ENCODE measurements at places on chromosomes 1 and 21.

- peak; percentile 95 for DNase-seq
Measured at GRCh38 chr1:23959461-23960290, at the start of gene PNRC2. Gene PNRC2, plus strand, starts transcription at chr1:23959828. Its CDS starts 1,630 bp downstream, at chr1:23961458.

- no peak for DNase-seq
Measured at GRCh38 chr1:212178851-212179250, 106.4 kb upstream of the PPP2R5A start.

DNA sequence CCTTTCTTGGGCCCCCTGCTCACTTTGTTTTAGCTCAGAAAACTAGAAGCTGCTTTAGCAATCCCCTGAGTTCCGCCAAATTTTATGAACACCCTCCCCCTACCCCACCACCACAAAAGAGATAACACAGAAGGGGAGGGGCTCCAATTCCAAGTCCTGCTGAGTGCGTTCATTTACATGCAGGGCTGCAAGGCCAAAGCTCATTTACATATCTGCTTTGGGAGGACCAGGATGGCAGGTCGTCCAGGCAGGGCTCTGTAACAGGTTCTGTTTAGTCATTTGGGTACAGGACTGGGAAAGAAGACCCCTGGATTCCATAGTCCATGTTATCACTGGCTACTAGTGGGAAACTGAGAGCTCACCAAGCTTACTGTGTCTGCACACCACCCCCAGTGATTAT lies 35.9 kb upstream of the KIF21B start:
- no peak for DNase-seq

GRCh38 chr21:26471099-26471471 lies 102.0 kb downstream of the CYYR1 start:
- no peak for DNase-seq

GRCh38 chr1:26694638-26695355 lies 1.0 kb upstream of the ARID1A start:
- peak; percentile 38 for DNase-seq

DNA sequence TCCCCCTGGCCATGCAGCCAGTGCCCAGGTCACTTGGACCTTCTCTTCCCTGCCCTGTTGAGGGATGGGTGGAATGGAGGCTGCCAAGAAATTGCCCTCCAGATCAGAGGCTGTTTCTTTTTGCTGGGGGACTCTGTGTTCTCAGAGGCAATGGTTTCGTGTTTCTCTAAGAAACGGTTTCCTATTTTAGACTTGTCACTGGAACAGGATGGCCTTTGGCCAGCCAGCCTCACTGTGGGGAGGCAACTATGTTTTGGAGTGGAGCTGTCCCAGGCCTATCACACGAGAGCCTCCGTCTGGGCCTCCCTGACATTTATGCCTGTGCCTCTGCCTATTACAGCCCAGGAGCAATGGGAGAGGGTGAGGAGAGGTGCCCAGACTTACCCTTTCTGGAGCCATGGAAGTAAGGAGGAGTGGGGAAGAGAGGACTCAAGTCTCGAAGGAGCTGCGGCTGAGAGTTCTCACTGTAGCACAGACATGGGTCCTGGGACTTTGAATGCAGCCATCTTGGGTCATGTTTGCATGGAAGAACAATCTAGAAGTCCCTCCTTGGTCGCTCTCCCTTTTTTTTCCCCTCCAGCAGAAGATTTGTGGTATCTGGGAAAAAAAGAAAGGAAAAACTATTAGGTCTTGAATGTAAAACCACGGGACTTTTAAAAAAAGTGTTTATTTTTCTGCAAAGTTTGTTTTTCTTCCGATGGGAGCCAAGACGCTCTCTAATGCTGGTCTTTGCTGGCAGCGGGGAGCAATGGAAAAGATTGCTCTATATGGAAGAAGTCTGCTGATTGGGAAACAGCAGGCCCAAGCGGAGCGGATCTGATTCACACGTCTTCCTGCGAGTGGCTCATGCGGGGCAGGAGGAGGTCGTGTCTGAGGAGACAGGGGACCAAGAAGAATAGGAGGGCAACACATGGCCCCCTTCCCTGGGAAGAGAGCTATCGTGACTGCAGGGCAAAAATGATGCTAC lies 219.2 kb downstream of the FOXD2 start:
- DNase-seq = no peak

DNA sequence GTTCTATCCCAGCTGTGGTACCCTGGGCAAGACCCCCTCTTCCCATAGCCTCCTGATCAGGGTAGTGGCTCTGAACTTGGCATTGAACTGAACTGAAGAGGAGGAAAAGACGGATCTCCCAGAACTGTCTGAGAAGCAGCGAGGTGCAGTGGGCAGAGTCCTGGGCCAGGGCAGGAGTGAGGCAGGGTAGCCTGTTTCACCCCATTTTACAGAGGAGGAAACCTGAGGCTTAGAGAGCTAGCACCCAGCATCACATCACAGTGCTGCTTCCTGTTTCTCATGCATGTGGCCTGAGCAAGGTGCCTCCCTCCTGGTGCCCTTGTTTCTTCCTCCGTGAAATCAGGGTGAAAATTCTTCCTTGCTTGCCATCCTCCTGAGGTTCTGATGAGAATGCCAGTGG lies 17.1 kb downstream of the ZNF362 start:
- no peak for DNase-seq

DNA sequence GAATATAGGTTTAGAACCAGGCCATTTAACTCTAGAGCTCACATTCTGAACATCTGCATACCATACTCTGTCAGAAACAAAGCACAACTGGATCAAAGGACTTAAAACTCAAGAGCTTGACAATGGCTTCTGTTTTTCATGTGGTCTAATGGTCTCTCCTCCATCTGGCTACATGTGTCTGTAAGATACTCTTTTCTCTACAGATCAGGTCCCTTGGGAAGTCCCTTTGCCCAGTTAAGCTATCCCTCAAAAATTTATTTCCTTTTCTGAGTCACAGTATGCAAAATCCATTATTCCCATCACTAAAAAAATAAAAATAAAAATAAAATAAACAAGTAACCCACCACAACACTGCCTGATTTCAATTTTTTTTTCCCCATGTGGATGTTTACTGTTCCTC lies 357.0 kb upstream of the PRMT6 start:
- no peak for DNase-seq

GRCh38 chr1:221689138-221689537 lies 52.8 kb downstream of the DUSP10 start:
- no peak for DNase-seq

DNA sequence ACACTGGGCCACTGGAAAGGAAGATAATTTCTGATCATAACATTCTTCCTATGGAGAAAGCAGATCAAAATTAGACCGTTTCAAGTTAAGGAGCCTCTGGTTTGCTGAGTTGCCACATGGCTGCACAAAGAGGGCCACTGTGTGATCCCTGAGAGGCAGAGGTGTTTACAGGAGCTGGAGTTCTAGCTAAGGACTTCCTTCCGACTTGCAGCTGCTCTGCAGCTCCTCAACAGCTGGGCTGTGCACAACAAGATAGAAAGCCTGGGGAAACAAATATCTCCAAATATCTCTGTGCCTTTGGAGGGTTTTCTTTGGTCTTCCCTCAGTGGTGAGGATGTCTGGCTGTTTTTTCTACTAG lies 26.8 kb downstream of the GADD45A start:
- DNase-seq = no peak

DNA sequence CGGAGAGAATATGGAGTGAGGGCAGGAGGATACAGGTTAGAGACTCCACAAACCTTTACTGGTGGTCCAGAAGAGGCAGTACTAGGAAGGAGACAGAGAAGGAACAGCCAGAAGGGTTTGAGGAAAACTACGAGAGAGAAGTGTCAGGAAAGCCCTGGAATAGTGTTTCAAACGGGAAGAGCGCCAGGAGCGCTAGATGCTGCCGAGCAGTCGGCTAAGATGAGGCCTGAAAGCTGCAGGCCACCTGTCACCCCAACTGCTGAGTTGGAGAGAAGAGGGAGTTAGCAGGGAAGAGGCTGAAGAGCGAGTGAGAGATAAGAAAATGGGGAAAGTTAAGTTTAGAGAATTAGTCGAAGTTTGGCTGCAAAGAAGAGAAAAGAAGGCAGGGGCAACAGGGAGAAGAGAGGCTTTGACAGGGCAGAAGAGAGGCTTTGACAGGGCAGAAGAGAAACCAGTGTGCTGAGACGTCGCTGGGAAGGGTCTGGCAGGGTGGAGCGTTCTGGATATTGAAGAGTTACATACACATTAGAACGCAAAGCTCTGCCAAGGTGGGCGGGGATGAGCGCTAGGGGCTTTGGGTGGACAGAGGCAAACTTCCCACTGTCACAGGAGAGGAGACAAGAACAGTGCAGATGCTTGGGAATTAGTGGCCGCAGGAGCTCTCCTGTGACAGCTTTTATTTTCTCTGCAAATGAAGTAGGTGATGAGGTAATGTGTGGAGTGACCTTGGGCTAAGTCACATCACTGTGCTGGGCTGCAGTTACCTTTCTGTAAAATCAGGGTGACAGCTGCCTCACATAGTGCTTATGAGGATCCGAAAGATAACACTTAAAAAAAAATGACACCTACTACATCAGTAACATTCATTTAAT lies 31.2 kb downstream of the PCSK9 start:
- no peak for DNase-seq

DNA sequence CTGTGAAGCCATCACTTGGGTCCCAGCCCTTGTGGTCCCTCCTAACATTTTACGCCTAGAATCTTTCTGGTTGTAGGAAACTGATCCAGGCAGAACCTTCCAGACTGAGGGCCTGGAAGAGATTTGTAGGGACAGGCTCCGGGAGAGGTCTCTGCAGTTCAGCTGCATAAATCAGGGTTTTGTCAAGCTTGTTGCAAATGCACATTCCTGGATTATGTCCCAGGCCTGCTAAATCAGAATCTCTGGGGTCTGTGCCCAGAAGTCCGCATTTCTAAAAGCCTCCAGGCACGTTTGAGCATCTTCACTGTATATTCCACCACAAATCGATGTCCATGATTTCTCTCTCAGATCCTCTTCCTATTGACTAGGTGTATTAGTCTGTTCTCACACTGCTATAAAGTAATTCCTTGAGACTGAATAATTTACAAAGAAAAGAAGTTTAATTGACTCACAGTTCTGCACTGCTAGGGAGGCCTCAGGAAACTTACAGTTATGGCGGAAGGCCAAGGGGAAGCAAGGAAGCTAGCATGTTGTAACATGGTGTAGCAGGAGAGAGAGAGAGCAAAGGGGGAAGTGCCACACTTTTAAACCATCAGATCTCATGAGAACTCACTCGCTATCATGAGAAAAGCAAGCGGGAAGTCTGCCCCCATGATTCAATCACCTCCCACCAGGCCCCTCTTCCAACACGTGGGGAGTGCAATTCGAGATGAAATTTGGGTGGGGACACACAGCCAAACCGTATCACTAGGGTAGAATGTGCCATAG lies 1.2 kb upstream of the FHAD1 start:
- peak; percentile 29 for DNase-seq

- peak; percentile 8 for DNase-seq
Measured at GRCh38 chr1:111141245-111142220, 1.5 kb downstream of the CEPT1 start.

- peak; percentile 18 for DNase-seq
Measured at GRCh38 chr1:21655748-21656147, 13.4 kb downstream of the RAP1GAP start.

DNA sequence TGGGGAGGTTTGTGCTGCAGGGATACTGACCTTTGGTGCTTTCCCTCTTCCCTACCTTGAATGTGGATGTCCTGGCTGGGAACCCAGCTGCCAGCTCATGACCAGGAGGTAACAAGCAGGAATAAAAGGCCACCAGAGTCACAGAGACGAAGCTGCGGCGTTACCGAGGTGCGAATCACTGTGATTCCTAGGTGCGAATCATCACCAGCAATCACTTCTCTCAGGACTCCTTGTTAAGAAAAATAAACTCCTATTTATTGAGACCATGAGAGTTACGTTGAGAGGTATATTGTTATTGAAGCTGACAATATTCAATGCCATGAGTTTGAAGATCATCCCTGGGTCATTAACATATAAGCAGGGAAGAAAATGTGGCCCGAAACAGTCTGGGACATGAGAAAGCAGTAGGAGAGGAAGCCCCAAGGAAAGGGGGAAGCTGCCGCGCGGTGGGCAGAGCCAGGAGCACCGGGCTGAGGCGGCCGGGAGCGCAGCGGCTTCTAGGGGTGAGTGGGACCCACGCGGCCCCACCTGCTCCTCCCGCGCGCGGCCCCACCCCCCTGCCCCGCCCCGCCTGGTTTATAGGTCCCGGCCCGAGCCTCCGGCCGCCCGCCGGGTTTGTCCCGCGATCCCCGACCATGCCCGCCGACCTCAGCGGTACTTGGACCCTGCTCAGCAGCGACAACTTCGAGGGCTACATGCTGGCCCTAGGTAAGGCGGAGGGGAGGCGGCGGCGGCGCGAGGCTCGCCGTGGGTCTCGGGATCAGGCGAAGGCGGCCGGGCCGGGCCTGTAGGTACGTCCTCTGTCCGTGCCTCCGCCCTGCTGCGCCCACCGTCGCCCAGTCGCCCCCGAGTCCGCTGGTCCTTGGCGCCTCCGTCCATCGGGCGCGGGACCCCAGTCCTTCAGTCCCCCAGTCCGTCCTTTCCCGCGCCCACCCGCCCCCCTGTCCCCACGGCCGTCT lies at the start of gene RBP7:
TSS of gene RBP7 (plus strand) at position 605 of the 959 bp plus-strand sequence. CDS start at position 636, 31 bp downstream.
- peak; percentile 41 for DNase-seq

DNA sequence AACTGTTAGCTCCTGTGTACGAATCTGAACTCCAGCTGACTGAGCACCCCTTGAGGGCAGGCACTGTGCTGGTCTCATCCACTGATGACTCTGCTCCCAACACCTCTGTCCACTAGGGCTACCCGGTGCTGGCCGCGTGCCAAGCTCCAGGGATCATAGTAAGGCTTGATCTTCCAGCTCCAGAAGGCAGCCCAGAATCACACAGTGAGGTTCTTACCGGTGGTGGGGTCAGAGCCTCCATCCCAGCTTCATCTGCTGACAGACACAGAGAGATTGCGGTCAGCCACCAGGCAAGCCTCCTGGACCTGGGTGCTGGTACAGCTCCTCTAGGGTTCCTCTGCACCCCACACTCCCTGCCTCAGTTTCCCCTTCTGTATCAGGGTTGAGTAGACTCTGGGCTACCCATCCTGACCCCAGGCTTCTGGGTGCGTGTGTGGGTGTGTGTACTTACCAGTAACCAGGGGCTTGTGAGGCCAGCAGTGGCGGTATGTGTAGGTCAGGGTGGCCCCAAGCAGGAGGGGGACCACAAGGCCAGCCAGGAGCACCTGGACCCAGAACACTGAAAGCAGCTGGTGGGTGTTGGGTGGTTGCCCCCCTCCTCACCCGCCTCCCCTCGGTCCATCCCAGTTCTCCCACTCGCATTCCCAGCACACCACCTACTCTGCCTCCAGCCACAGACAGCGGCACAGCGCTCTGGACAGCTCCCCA lies 3.4 kb downstream of the TNFRSF25 start:
- no peak for DNase-seq

- peak; percentile 4 for DNase-seq
Measured at GRCh38 chr1:32480003-32480402, 15.1 kb downstream of the ZBTB8B start.

- no peak for DNase-seq
Measured at GRCh38 chr1:45035631-45036301, 23.7 kb downstream of the UROD start.

DNA sequence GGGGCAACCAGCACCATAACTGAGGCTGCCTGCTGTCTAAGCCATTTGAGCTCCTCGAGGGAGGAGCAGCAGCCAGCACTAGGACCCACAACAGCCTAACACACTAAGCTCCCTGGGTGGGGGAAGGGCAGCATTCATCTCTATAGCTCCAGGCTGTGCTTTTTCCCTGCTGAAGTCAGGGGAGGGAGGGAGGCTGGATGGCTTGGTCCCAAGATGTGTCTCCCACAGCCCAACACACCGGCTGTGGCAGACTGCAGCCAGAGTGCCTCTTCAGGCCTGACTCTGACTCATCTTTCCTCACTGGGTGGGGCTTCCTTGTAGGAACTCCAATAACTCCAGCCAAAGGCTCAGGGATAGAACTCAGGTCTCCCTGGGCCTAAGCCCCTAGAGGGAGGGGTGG lies 296.3 kb downstream of the PRDM2 start:
- no peak for DNase-seq

GRCh38 chr1:162997499-162998285 lies 71.5 kb upstream of the RGS4 start:
- DNase-seq = no peak
